NCI-H2081 (cell line): ENCODE measurements at places on chromosomes 1 and 21.

- no peak for DNase-seq
Observed at GRCh38 chr1:85278853-85279314, 2.5 kb upstream of the BCL10 start.

DNA sequence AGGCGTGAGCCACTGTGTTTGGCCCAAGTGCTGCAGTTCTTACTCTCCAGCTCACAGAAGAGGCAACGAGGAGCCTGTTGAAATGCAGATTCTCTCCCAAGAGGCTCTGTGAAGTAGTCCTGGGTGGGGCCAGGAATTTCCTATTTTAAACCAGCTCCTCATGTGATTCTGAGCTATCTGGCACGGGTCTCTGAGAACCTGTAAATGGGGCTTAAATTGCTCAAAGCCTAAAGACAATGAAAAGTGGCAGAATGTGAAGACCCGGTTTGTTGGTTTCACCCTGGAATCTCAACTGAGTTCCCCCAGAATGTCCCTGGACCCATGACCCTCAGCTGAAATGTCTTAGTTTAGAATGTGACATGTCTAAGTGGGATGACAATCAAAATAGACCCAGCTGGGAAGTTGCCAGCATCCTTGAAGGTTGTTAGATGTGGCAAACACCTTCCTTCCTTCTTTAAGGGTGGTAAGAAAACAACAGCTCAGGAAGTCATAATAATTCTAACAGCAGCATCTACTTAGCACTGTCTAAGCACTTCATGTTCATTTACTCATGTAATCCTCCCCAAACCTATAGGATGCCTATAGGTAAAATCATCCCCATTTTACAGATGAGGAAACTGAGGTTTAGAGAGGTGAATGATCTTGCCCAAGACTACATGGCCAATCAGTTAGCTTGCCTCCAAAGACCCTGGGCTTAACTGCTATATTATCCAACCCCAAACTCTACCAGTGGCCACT, 20.9 kb upstream of the ATP5PO start:
- no peak for DNase-seq

DNA sequence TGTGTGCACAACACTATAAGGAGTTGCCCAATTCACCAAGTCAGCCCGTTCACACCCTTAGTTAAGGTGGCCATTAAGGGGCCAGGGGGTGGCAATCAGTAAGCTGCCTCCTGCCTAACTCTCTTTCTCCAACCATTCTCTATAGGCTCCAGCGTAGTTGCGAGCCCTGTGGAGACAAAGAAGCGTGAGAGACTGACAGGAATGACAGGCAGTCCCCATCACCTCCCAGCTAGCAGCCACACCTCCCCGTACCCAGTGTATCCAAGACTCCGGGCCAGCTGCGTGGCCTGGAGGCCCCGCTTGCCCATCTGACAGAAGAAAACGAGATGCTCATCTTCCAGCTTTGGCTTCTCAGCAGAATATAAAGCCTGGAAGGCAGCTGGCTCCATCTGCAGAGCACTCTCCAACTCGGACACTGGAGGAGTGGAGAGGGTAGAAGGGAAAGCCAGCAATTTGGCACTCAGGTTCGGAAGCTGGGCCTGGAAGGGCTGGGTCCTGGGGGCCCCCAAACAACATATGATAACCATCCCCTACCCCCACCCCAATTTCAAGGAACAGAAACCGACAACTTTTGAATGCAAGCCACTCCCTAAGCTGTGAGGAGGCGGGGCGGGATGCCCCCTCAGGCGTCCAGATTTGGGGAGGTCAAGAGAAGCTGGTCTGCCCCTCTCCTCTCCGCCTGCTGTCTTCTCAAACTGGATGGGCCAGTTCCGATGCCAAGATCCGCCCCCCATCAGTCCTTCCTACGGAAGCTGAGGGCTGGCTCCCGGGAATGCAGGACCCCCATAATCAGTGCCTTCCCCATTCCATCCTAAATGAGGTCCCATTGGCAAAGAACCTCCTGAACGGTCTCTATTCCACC, 872 bp downstream of the TSTD1 start:
- DNase-seq = no peak

GRCh38 chr21:46182548-46183336, 1.5 kb downstream of the SPATC1L start:
- no peak for DNase-seq

GRCh38 chr1:237851210-237851845, 39.4 kb downstream of the ZP4 start:
- peak; percentile 75 for DNase-seq

- no peak for DNase-seq
Observed at GRCh38 chr1:99540744-99541143, 105.2 kb upstream of the PALMD start.

- no peak for DNase-seq
Observed at GRCh38 chr1:2221271-2221670, 6.8 kb upstream of the SKI start.

- no peak for DNase-seq
Observed at GRCh38 chr1:5734414-5734813, 257.8 kb downstream of the NPHP4 start.

DNA sequence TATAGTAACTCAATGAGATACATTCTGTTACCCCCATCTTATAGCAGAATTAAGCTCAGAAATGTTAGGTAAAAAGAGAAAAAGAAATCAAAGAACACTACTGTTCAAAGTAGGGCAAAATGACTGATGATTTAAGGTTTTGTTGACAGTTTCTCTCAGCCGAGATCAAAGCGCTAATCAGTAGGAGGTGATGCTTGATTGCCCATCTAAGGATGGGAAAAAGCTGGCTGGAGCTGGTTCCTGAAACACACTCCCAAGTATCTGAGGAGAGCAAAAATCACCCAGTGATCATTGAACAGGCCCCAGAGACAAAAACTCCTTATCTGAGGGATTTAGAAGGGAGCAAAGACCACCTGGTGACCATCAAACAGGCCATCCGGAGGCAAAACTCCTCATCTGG, 64.5 kb upstream of the CSF1 start:
- DNase-seq = no peak

DNA sequence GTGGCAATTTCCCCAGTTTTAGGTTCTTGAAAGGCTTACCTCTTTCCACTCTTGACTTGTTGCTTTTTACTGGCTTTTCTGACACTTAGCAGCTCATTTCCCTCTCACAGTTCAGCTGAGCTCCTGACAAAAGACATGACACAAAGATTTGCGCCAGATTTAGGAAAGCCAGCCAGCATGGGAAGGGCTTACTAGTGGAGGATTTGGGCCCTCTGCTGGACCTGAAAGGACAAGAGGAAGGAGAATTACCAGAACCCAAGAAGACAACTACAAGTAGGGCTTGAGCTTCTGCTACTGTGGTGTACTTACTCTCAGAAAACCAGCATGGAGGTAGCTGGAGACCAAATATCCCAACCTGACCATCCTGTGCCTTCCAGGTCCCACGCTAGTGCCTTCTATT, 784.5 kb downstream of the BRINP3 start:
- DNase-seq = no peak

DNA sequence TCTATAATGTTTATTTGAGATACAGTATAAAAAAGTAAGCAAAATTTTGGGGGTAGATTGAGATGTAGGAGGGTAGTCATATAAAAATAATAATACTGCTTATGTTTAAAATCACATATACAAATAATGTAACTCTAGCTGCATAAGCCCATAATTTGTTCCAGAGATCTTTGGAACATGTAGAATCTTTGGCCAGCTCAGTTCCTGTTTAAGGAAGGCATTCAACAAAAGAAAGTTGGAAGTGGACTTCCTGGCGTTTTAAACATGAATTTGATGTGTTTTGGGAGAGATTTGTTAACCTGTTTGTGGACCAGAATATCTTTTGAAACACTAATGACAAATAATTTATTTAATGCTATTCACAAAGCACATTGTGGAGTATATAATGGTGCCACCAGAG, 27.7 kb downstream of the GIPC2 start:
- no peak for DNase-seq

GRCh38 chr1:66353257-66353656, 180.7 kb upstream of the SGIP1 start:
- no peak for DNase-seq

- DNase-seq = no peak
Observed at GRCh38 chr1:199619223-199619622, 408.3 kb upstream of the NR5A2 start.

GRCh38 chr1:21435646-21436487, 4.1 kb upstream of the NBPF3 start:
- no peak for DNase-seq

DNA sequence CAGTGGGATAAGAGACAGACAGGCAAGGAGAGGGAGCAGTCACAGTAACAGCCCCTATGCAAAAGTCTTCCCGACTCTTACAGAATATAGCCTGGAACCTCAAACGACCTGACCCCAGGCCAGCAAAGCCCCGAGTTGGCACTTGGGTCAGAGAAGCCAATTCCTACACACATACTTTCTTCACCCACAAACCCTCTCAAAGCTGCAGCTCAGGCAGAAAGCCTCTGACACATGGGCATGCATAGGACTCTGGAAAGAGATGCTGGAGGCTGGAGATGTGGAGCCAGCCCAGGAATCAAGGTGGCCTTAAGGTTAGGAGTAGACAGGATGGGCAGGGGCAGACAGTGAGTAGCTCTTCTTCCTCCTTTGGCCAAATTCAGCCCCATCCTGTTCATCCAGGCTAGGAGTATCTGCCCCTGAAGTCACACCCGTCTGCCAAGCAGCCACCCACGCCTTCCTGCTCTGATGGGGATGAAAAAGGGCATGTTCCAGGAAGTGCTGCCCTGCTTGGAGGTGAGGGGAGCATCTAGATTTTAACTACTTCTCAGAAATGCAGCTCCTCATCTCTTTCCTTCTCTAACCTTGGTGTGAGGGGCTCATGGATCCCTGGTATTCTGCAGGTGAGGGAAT, 7.8 kb downstream of the SLC41A1 start:
- no peak for DNase-seq

GRCh38 chr1:209783386-209783785, 973 bp downstream of the C1orf74 start:
- no peak for DNase-seq

DNA sequence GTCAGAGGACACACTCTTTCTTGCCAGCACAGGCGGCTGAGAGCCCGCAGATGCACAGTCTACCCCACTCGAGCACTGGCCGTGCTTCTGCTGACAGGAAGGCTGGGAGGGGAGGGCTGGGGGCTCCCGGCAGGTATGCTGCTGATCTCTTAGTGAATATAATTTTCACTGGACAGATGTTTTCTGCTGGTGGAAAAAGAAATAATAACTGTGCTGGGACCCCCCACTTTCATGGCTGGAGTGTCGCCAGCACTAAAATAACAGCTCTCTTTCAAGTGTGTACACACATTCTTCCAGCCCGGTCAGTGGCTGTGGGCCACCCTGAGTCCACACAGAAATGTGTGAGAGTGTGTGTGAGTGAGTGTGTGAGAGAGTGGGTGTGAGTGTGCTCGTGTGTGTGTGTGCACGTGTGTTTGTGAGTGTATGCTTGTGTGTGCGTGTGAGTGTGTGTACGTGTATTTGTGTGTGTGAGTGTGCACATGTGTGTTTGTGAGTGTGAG, 167.7 kb upstream of the USP24 start:
- DNase-seq = peak; percentile 43

DNA sequence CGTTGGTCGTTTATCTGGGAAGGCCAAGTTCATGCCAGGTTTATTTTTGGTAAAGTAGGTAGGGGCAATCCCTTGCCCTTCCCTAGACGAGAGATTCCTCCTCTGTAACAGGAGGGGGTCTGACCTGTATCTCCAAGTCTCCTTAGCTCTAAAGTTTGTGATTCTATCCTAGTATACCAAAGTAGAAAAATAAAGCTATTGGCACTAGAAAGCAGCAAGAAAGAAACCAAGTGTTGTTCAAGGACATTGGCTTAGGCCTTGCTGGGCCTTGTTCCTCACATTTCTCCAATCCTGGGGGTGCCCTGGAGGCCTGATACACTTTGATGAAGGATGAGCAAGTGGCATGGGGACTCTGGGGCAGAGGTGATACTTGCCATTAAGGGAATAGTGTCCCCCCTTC, 814 bp downstream of the MTARC2 start:
- DNase-seq = no peak

DNA sequence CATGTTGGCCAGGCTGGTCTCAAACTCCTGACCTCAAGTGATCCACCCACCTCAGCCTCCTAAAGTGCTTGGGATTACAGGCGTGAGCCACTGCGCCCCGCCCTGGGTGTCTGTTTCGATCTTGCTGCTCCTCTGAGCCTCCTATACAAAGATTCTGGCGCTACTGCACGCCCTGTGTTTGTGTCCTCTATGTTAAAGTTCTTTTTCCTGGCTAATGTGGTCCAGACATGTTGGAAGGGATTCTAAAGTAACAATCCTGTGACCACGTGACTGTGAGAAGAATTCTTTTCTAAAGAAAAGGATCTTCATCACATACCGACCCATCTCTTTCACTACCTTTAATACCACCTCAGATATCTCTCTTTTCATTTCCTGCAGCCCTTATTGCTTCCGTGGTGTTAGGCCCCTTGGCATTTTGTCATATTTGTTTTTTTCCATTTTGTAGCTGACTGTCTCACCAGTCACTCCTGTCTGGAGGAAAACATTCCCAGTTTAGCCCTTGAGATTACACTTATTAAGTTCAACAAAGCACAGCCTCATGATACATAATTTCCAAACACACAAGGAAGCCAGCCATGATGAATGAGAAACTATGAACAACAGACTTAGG, 27.2 kb upstream of the ENO1 start:
- no peak for DNase-seq

DNA sequence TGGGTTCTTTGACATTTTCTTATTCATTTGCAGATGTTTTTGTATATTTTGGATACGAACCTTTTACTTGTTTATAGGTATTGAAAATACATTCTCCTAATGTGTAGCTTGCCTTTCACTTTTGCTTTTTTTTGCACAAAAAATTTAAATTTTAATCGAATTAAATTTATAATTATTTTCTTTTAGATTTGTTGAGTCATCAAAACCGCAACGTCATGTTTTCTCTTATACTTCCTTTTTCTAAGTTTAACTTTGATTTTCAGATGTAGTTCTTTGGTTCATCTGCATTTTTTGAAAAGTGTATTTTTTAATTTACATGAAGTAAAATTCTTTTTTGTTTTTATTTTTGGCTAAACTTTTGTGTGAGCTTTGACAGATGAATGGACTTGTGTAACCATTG, 243.7 kb upstream of the DPYD start:
- DNase-seq = no peak

DNA sequence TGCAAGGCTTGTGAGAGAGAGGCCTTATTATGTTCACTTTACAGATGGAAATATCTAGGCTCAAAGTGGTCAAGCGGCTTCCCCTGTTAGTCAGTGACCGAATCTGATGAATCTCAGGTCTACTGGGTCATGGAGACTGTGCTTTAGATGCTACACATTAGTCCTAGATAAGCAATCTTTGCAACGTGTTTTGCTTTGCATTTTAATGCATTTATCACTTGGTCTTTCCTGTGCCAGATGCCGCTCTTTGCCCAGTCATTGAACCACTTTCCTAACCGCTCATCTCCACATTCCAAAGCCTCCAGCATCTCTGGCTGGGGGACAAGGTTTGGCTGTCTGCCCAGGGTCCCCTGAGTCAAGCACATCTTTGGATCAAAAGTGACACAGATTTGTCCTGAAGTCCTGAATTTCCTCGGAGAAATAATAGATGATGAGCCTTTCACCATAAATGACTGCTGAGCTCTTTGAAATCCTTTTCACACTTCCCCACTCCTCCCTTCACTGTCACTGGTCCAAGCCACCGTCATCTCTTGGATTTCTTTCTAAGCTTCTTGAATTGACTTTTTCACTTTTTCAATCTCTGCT, 96.0 kb upstream of the USP24 start:
- no peak for DNase-seq
